ENCODE measurements at places on chromosomes 2 and 18.

- DNase-seq, result no peak
These were observed 80.7 kb downstream of the EML4 start for GRCh38 chr2:42249887-42250286.

DNA sequence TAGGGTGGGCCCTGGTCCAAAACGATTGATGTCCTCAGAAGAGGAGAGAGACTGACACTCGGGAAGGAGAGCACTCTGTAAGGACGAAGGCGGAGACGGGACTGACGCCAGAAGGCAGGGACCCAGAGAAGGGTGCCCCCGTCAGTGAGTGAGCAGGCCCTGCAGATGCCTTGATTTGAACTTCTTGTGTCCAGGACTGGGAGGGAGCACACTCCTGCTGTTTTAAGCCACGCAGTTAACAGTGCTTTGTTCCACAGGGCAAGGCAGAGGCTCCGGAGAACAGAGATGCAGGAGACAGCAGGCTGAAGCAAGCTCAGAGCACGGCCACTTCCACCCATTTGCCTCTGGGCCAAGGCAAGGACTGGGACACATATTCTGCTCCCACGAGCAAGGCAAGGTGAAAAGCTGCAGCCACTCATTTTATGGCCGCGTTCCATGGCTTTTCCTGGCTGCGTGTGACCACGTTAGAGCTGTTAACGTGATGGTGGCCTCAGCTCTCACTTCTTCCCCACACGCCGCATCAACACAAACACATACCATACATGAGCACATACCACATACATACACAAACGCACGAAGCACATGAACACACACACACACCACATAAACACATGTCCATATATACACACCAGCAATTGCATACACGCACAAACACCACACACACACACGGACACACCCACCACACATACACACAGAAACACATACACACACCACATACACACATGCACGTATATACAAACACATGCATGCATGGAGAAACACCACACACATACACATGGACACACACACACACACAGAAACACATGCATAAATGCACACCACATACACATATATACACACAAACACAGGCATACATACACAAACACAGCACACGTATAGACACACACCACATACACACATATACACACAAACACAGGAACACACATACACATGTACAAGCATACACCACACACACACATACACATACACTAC is 521.0 kb upstream of the MYT1L start:
- no peak for DNase-seq

- no peak for DNase-seq
These were observed 319.4 kb upstream of the SLC39A10 start for GRCh38 chr2:195337597-195337996.

DNA sequence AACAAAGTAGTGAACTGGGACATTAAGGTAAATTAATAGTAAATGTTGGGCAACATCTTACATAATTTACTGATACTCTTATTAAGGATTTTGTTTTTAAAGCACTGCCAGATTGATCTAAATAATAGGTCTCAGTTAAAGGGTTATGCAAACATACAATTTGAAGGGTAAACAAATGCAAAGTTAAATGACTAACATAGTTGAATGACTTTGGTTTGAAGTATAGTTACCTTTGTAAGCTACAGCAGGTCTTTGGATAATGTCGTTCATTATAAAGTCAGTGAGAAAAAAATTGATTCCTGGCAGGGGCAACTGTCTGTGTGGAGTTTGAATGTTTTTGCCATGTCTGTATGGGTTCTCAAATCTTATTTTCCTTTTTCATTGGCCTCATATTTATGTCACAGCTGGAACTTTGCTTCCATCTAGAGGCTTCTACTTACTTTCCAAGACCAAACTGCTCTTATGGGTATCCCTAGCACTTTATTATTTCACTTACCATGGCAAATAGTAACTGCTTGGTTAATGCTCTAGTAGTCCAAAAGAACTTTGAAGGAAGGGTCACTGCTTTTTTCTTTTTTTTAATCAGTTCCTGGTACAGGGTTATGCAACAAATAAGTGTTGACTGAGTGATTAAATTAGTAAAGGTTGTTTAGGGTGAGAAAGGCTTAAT is 107.8 kb downstream of the NBEAL1 start:
- DNase-seq, result no peak

DNA sequence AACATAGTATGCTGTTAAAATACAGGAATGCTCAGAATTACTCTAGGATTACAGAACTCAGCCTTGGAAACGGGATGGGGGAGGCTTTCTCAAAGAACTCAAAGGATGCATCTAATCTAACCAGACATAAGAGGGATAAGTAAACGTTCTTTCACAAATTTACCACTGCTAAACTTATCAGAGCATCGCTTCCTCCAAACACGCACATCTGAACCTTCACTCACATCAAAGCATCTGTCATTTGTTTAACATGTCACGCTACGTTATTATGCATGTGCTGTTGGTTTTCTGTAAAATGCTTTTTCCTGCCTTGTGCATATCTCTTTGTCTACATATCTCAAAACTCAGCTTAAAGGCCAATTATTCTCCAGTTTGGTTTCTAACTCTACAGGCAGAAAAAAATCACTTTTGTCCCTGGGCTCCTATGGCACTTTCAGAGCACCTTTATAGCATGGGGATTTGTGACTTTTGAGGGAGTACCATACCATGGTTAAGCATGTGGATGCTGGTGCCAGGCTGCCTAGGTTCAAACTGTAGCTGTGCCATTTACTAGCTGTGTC is 106.7 kb upstream of the FSHR start:
- DNase-seq, result no peak
